NCI-H1105 treated with DMSO at 0.1 percent for 48 hours (cell line): ENCODE measurements at places on chromosomes 3 and 15.

GRCh38 chr15:75637245-75638009 is 2.6 kb downstream of the IMP3 start:
- DNase-seq = no peak

GRCh38 chr3:74041068-74041675 is 416.4 kb upstream of the PDZRN3 start:
- no peak for DNase-seq

- no peak for DNase-seq
These were observed 14.2 kb downstream of the RAB6B start for GRCh38 chr3:133881492-133881891.

DNA sequence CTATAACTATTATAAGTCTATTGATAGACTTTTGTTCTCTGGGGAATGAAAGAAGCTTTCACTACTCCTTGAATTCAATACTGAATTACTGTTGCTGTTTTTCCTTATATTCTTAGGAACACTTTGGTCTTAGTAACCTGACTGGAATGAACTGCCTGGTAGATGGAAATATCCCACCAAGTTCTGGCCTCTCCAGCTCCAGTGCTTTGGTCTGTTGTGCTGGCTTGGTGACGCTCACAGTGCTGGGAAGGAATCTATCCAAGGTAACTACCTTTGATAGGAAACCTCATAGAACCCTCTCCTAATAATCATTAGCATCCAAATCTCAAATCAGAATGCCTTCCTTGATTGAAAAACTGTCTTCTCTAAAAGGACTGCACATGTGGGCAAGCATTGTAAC is 69.1 kb downstream of the GALK2 start:
- DNase-seq = no peak

DNA sequence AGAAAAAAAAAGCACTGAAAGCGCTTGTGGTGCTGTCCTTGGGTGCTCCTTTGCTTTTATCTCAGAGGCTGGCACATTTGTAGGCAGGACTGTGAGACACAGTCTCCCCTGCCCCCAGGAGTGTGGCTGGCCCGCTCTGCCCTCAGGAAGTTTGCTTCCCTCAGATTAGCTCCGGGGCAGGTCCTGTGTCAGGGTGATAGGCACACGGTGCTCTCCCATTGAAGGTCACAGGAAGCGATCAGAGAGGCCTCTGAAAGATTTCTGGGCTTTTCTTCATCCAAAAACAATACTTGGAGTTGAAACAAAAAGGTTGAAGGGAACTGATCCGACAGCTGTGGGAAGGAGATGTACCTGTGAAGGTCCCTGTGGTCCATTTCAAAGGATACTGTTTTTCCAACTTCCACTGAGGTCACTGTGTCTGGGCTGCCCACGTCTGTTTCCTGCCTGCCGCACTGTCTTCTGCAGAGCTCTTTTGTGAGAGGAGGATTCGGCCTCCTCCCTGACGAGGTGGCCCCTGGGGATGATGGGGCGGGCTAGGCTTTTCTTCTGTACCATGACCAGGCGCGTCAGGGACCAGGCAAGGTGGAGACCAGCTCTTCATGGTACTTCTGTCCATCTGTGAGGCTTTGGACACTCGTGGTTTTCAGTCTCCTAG is 330.5 kb upstream of the CTDSPL start:
- no peak for DNase-seq

DNA sequence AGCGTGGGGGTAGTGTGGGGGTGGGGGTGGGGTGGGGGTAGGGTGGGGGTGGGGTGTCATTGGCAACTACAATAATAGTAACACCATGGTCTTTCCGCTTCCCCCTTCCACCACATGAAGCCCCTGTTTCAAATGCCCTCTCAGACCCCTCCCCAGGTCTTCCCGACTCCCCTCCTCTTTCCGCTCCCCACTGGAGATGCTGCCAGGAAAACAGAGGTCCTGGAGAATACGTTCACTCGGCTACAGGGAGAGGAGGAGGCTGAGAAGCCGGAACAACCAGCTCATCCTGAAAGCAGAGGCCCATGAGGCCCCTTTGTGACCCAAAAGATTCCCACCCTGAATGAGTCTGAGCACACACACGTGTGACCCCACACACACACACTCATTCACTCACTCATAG is 75.4 kb downstream of the CPN2 start:
- no peak for DNase-seq
